Globus pallidus (tissue), 1 donor: ENCODE measurements at places on chromosomes 12 and 14.

DNA sequence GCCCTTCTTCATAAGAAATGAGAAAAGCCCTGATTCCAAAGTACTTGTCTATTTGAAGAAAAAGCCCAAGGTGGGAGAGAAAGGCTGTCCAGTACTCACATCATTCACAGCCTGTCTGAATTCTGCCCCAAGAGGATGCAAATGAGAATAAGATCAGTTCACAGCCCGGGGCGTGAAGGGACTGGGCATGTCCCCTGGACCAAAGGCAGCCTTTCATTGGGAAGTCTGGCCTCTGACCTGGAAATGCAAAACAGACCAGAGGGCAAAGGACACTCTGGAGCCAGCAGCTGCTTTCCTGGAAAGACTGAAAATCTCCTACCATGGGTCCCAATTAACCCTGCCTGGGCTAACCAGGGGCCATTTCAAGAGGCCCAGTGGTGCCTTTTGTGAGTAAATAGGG lies 191.2 kb upstream of the PELI2 start:
- DNase-seq, result no peak

GRCh38 chr12:52026263-52026662 lies 19.5 kb downstream of the TAMALIN start:
- DNase-seq, result no peak

DNA sequence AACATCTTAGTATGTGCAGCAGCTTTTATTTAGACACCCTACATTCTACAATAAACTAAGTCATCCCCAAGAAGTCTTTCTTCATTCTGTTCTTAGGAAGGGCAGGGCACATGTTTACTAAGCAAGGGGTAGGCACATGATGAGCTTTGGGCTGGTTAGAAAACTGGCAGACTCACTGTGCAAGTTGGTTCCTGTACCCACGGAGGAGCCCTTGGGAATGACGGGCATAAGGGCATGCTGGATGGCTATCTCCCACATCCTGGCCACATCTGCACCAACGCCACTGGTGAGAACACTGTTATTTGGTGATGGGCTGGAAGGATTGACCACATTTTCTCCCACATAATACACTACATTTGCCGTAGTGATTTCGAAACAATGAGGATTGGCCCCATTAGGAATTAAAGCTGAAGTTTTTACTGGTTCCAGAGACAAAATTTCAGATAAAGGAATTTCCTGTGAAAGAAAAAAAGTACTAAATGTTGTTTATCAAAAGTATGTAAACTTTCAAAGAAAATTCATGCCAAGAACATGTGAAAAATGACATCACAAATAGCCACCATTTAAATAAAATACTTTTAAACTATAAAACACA lies 297.0 kb downstream of the PRKD1 start:
- no peak for DNase-seq

GRCh38 chr12:5806371-5807089 lies 138.5 kb downstream of the ANO2 start:
- DNase-seq, result no peak

DNA sequence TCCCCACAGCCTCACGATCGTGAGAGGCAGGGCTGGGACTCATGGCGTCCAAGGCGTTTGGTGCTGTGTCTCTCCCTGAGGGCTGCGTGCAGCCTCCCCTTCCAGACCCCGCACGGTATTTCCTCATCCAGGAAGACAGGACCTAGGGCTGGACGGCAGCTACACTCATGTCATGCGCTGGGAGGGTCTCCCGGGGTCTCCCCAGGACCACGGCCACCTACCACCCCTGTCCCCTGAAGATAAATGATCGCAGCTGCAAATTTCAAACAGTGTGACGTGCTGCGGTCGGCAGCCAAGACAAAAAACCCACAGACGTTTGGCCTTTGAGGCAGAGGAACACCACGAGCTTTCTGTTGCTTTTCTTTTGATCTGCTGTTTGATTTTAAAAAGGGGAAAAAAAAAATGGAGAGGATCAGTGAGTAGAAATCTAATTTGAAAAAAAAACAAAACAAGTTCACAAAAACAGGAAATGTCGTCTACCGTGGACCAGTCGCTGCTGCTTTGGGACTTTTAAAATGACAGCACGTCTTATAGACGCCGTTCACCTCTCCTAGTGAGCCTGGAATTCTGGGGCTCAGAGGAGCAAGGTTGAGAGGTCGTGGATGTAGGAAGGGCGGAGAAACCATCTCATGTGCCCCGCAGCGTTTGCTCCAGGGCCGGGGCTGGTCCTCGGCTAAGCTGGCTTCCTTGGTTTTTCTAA lies 237.6 kb downstream of the SLC41A2 start:
- no peak for DNase-seq

DNA sequence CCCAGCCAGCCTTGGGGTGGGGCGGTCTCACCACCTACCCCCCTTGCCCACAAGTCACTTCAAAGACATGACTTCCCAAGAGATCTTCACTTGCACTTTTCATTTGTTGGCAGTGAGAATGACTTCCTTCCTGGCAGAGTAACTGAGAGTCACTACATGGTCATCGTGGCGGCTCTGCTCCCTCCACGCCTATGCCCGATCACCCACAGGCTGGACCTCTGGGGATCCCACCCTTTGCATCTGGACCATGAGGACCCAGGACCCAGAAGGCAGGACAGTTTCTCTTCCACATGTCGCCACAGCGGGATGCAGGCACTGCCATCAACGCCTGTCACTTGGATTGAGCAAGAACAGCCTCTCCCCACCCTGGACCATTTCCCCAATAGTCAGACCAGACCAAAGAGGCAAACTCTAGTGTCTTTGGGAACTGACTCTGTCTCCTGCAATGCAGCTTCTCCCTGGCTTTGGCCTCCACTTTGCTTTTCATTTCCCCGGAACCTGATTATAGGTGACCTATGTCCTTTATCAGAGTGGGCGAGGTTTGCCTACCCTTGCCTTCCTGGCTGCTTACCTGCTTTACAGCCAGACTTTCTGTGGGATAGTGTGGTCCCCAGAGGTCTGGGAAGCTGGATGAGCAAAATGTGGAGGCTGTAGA lies 3.6 kb downstream of the VDR start:
- DNase-seq, result no peak

DNA sequence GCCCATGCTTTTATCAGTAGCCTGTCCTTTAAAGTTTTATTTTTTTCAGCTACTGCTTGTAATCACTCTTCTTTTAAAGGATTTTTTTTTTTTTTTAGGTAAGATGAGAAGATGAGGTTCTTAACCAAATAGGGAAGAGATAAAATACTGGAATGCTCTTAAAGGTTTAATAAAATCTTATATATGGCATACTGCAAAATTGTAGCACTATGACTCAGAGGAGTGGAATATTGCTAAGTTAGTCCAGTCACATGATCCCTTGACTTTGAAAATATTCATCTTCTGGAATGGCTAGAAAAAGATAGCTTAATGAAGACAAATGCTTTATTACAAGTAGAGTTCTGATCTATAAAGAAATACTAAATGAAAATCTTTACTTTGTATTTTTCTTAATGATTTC lies 116.6 kb downstream of the NAV3 start:
- no peak for DNase-seq

GRCh38 chr12:76108356-76108755 lies 23.9 kb upstream of the NAP1L1 start:
- no peak for DNase-seq

- no peak for DNase-seq
Measured at GRCh38 chr12:132109741-132110140, 34.4 kb downstream of the DDX51 start.

- DNase-seq, result no peak
Measured at GRCh38 chr14:74514471-74514941, 20.9 kb downstream of the ISCA2 start.

DNA sequence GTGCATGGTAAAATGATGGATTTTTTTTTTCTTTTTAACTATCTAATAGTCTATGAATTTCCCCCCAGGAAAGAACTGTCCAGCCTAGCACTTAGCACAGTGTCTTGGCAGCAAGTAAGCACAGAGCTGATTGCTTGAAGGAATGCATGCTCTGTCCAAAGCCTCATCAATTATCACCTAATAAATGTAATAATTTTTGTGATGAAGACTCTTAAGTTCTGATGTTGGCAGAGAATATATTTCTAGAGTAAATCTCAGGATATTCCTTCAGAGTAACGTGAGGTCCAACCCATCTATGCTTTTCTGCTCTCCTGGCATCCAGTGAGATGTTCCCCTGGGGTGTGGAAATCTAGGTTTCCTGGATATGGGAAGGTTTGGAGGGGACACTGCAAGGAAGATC lies 152.4 kb downstream of the TMX1 start:
- DNase-seq, result no peak

- no peak for DNase-seq
Measured at GRCh38 chr14:35403114-35403602, 1.4 kb downstream of the NFKBIA start.

GRCh38 chr12:15590180-15590826 lies 198.9 kb downstream of the EPS8 start:
- DNase-seq, result peak; percentile 68

GRCh38 chr12:40031965-40032364 lies 73.9 kb downstream of the SLC2A13 start:
- no peak for DNase-seq

DNA sequence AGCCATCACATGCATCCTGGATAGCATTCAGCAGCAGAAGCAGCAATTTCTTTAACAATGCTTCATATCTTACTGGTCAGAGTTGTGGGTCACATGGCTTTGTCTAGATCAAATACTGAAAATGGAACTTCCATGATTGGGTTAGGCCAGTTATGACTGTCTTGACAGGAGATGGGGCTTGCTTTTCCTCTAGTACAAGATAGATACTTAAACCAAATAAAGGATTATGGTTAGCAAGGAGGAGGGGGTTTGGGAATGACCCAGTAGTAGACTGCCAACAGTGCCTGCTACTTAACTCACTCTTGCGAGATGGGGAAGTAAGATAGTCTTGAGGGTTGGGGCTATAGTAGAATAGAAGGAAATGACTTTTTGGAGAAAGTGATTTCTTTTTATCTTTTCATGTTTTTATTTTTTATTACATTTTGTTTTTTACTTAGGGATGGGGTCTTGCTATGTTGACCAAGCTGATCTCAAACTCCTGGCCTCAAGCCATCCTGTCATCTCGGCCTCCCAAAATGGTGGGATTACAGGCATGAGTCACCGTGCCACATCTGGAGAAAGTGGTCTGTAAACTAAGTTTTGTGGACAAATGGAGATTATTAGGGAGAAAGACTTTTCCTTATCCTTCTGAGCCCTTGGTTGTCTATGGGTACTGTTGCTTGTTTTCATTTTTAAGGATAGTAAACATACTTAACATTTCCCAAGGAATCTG lies 37.6 kb downstream of the WNK1 start:
- no peak for DNase-seq

DNA sequence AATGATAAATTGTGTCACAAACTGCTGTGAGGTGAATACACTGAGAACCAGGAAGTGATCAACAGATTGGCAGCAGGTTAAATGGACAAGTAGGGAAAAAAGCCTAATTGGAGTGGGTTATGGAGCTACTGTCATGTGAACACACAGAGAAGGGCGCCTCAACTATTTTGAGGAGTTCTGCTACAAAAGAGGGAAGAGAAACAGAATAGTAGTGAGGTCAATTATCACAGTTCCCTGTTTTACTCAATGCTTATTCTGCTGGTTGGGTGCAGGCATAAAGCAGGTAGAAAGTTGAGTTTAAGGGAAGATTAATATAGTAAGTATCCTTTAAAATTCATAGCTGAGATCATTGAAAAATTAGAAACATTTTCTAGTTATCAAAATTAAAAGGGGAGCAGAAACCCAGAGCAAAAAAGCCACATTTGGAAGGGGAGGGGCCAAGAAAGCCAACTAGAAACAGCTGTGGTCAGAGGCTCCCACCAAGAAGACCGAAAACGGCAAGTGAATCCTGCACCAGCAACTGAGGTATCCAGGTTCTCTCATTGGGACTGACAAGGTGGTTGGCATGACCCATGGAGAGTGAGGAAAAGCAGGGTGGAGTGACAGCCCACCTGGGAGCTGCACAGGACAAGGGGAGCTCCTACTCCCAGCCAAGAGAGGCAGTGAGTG lies 105.7 kb downstream of the ZC3H14 start:
- peak; percentile 37 for DNase-seq

- peak; percentile 55 for DNase-seq
Measured at GRCh38 chr12:108850854-108851573, 6.4 kb downstream of the SSH1 start.

GRCh38 chr12:59934486-59934885 lies 338.7 kb downstream of the SLC16A7 start:
- no peak for DNase-seq

GRCh38 chr12:13472690-13473089 lies 276.2 kb downstream of the EMP1 start:
- no peak for DNase-seq

GRCh38 chr12:11927286-11927935 lies 143.3 kb upstream of the BCL2L14 start:
- no peak for DNase-seq

DNA sequence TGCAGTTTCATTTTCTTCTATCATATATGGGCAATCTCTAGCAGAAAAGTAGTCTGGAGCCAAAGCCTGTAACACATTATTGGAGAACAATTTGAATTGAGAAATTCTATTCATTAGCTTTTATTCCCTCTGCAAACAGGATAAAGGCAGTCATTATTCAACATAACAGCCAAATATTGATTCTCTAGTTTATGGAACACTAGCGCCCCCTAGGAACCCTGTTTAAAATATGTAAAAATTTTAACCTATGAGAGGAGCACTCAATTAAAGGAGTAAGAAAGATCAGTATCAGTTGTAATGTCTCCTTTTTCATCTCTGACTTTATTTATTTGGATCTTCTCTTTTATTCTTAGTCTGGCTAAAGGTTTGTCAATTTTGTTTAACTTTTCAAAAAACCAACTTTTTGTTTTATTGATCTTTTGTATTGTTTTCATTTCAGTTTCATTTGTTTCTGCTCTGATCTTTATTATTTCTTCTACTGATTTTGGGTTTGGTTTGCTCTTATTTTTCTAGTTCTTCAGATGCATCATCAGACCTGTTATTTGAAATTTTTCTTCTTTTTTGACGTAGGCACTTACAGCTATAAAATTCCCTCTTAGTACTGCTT lies 4.8 kb upstream of the LMNTD1 start:
- DNase-seq, result peak; percentile 44

DNA sequence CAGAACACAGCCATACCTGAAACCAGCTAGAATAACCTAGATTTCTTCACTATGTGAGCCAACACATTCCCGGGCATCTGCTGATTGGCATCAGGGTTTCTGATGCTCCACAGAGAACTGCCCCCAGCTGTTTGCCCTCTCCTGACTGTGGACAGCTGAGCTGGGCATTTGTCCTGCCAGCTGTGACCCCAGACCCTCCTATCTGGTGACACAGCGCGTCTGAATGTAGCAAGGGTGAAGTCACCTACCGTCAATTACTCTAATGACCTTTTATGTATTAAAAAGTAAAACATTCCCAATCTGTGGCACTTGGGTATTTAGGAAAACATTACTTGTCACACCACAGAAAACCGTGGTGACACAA lies 29.7 kb upstream of the SFSWAP start:
- no peak for DNase-seq
